ENCODE measurements at places on chromosomes 2 and 18.

- no peak for DNase-seq
Measured at GRCh38 chr18:61531182-61531581, 198.0 kb downstream of the CDH20 start.

GRCh38 chr18:56869189-56869777, 218.1 kb downstream of the WDR7 start:
- peak; percentile 59 for DNase-seq

- no peak for DNase-seq
Measured at GRCh38 chr18:71849407-71849806, 694.7 kb downstream of the CBLN2 start.

- DNase-seq = no peak
Measured at GRCh38 chr18:48543228-48543627, 4.4 kb downstream of the CTIF start.

DNA sequence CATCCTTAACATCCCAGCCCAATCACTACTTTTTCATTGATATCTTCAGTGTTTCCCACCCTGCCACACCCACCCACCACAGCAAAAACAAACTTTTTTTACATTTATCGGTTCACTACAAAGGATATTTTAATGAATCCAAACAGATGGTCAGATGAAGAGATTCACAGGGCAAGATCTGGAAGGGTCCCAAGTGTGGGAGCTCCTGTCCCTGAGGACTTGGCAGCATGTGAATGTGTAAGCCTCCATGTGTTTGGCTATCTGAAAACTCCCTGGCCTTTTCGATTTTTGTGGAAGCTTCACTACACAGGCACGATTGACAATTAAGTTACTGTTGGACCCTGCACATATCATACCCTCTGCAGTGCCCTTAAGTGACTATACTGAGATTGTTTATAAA, 48.1 kb upstream of the CRIM1 start:
- DNase-seq = no peak

DNA sequence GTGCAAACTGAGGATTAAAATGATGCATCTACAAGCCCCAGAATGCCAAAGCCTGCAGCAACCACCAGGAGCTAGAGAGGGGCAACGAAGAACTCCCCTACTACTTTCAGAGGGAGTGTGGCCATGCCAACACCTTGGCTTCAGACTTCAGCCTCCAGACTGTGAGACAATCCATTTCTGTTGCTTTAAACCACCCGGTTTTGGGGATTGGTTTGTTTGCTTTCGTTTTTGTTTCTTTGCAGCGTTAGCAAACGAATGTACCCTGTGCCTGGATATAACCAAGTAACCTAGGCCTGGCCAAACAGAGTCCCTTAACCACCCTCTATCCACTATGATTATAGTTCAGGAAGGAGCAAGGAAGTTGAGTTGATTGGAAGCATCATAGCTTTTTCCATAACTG, 171.2 kb upstream of the NCK2 start:
- DNase-seq = no peak
